ENCODE measurements at places on chromosomes 7 and 10.

- peak; percentile 62 for DNase-seq
These were observed 40.7 kb downstream of the ATE1 start for GRCh38 chr10:121886997-121887622.

GRCh38 chr7:44112997-44113763 lies 9.0 kb downstream of the AEBP1 start:
- DNase-seq = no peak

DNA sequence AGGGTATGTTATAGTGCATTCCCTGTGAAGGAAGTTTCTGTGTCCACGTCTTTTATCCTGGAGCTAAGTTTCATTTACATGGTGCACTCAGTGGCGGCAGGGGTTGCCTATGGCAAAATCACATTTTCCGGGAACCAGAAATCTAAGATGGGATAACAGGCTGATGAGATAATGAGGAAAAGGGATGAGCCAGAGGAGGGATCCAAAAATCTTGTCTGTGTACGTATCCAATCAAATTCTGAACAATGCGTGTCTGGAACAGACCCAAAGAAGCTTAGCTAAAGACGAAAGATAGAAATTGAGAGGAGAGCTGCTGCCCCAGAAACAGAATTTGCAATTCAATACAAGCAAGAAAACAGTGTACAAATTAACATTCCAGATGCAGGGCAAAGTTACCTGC lies 16.1 kb downstream of the LANCL2 start:
- no peak for DNase-seq

DNA sequence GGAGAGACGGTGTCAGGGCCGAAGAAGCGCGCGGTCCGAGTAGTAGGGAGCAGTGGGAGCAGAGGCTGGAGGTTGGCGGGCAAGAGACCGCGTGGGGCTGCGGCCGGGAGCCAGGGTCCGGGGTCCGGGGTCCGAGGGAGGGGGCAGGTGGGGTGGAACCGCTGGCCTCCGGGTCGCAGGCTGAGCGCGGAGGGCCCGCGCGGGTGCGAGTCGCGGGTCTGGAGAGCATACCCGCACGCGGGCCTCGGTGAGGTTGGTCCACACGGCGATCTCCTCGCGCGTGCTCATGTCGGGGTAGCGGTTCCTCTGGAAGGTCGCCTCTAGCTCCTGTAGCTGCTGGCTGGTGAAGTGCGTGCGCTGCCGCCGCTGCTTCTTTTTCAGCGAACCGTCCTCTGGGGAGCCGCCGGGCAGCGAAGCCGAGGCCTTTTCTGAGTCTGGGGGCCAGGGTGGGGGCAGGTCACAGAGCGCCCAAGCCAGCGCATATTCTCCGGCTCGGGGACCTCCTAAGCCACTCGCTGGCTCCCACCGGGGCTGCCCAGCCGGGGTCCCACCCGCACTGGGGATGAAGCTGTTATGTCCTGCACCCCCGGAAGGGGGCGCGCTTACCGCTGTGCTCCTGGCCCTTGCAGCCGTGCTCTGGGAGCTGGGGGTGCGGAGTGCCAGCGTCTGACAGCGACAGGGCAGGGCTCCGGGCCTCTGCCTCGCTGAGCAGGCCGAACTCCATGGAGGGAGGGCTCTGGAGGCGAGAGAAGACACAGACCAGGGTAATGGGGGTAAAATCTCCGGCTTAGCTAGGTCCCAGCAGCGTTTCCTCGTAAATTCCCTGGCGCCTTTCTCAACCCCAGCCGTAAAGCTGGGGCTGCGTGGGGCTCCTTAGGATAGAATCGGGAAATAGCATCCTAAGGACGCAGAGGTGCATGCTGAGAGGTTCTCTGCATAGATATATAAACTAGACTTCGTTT lies 5.5 kb downstream of the ELOVL3 start:
- DNase-seq = peak; percentile 79

DNA sequence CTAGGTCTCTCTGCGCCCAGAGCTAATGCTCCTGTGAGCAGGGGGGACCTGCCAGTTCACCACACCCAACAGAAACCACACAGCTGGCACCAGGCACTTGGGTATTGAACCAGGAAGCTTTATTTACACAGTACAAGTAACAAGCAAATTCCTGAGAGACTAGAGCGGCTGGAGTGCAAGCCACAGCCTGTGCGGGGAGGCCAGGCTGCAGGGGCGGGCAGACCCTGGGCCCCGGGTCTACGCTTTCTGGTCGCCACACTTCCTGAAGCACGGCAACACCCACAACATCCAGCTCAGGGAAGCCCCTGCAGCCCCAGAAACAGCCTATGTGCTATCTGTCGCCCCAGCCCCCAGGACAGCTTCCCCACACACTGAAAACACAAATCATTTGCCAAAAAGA lies 125.0 kb downstream of the FAM53B start:
- DNase-seq = no peak

- no peak for DNase-seq
These were observed 371.7 kb upstream of the IGFBP3 start for GRCh38 chr7:46292741-46293140.

DNA sequence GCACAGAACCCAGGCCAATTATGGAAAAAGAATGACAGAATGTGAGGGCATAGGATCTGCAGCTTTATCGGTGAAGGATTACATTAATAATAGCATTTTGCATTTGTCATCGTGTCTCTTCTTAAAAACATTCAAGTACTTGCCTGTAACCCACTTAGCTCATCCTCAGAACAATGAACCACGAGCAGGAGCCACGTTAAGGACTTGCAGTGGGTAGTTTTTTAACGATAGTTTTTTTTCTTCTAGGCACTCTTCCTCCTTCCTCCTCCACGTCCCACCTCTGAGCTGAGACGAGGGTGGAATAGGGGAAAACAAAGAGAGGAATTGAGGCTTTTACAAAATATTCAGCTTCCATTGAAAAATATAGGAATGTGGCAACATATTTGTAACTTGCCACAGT lies 27.1 kb downstream of the CDHR3 start:
- DNase-seq = no peak

DNA sequence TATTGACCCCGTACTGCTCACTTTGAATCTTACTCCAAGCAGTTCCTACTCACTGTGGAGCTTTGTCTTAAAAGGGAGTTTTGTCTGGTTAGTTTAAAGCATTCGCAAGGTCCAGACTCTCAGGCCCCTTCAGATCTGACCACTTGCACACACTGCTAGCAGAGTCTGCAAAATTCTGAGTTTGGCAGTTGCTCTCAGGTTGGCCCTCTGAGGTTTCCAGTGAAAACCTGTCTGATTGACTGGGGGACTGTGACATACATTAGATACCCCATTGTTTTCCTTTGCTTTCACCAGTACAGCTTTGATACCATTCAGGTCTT lies 149.2 kb downstream of the XPNPEP1 start:
- no peak for DNase-seq

- no peak for DNase-seq
These were observed 99.3 kb downstream of the COL13A1 start for GRCh38 chr10:69901022-69901421.

Data from stimulated activated CD4-positive, alpha-beta T cell treated with anti-CD3 and anti-CD28 coated beads, Interleukin-2, amount 100 ng/mL, for 24 hours (primary cell).